ENCODE measurements at places on chromosomes 1 and 21. TPM values are rescaled to one million over a fixed set of nuclear protein-coding genes. Genes with fewer than 3 reads are reported as not detected.

GSTM5 gene
- total RNA-seq = not detected

OR2AK2 gene
- total RNA-seq = not detected

PGBD5 gene
- total RNA-seq = not detected

CFHR1 gene
- total RNA-seq = not detected

ARHGAP30 gene
- 0.20 TPM for total RNA-seq

SOX13 gene
- 10.9 TPM for total RNA-seq

NUP210L gene
- total RNA-seq = not detected

MANEAL gene
- total RNA-seq = 0.59 TPM

GPR153 gene
- total RNA-seq = 0.73 TPM

IL23R gene
- total RNA-seq = not detected

ATP1A2 gene
- total RNA-seq = not detected

ADAM30 gene
- not detected for total RNA-seq

DPM3 gene
- 98.3 TPM for total RNA-seq

EFNA1 gene
- total RNA-seq = 33.2 TPM

CD1D gene
- total RNA-seq = not detected

KIF14 gene
- 11.9 TPM for total RNA-seq

GNG4 gene
- not detected for total RNA-seq

TP53BP2 gene
- total RNA-seq = 17.7 TPM

FCRL2 gene
- not detected for total RNA-seq

ST6GALNAC5 gene
- not detected for total RNA-seq

PNRC2 gene
- total RNA-seq = 61.9 TPM

CHD5 gene
- not detected for total RNA-seq

EXO1 gene
- total RNA-seq = 13.9 TPM

S100A16 gene
- total RNA-seq = 751 TPM

HEYL gene
- 0.07 TPM for total RNA-seq

ELF3 gene
- under 0.01 TPM for total RNA-seq

S100A14 gene
- total RNA-seq = not detected

SLC9C2 gene
- not detected for total RNA-seq

KCNAB2 gene
- total RNA-seq = 0.69 TPM

TAL1 gene
- total RNA-seq = 25.8 TPM

RABGGTB gene
- 58.4 TPM for total RNA-seq

PPFIA4 gene
- under 0.01 TPM for total RNA-seq

LCE2C gene
- total RNA-seq = not detected

FCRL1 gene
- not detected for total RNA-seq

GREM2 gene
- not detected for total RNA-seq

AQP10 gene
- not detected for total RNA-seq

KCNJ15 gene
- 0.47 TPM for total RNA-seq

FAM151A gene
- total RNA-seq = not detected

RXRG gene
- total RNA-seq = not detected

LIN28A gene
- not detected for total RNA-seq

UBASH3A gene
- total RNA-seq = not detected

CELA3A gene
- not detected for total RNA-seq

FLG2 gene
- not detected for total RNA-seq

ITLN2 gene
- not detected for total RNA-seq

LCE1F gene
- not detected for total RNA-seq

KCNH1 gene
- total RNA-seq = not detected

SMCP gene
- not detected for total RNA-seq

CD1E gene
- total RNA-seq = not detected

LEMD1 gene
- total RNA-seq = not detected

TSACC gene
- 2.4 TPM for total RNA-seq

SLC44A3 gene
- 0.15 TPM for total RNA-seq

HES3 gene
- not detected for total RNA-seq

C2CD4D gene
- total RNA-seq = not detected
